T-helper 1 cell (primary cell): ENCODE measurements at places on chromosomes 2 and 18.

DNA sequence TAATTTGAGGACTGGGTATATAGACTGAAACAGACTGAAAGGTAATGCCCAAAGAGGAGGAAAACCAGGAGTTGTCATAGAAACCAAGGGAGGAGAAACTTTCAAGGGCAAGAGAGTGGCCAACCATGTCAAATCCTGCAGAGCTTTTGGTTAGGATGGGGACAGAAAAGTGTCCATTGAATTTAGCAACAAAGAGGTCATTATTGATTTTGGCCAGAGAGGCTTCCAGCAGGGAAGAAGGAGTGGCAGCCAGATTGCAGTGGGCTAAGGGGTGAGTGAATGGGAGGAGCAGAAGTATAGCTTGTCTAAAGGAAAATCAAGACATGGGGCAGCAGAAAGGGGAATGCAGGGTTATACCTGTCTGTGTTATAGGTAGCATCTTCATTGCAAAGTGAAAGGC, 194.0 kb downstream of the CAMKMT start:
- no peak for DNase-seq

- DNase-seq, result no peak
Observed at GRCh38 chr2:221467610-221468009, 104.5 kb downstream of the EPHA4 start.

DNA sequence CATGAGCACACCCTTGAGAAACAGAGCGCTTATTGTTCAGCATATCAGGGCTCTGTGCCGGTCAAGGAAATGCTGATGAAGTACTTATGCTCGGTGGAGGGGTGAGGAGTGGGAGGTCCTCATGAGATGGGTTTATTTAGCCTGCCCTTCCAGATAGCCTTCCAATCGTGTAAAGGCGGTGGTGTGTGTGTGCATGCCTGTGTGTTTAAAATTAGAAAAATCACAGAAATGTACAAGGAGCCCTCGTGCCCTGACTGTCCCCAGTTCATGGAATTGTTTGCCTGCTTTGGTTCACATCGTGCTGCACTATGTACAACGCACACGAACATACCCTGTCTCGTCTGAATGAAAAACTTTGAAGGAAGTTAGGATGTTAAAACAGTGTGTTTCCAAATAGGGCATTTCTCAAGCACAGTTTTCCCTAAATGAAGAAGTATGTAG, 158.6 kb downstream of the AQP4 start:
- DNase-seq, result no peak

- no peak for DNase-seq
Observed at GRCh38 chr2:42801381-42801780, 9.0 kb upstream of the HAAO start.

- no peak for DNase-seq
Observed at GRCh38 chr18:48418539-48419276, 9.5 kb upstream of the ZBTB7C start.

- DNase-seq, result peak; percentile 29
Observed at GRCh38 chr2:203718087-203718486, 11.6 kb downstream of the CD28 start.

GRCh38 chr2:206984206-206984605, 44.9 kb downstream of the CPO start:
- no peak for DNase-seq

GRCh38 chr2:230153390-230153976, 66.3 kb downstream of the SP110 start:
- no peak for DNase-seq

GRCh38 chr2:37340637-37341036, 3.8 kb upstream of the QPCT start:
- DNase-seq, result no peak

GRCh38 chr18:75083131-75083530, 125.8 kb downstream of the PTGR3 start:
- DNase-seq, result no peak

GRCh38 chr18:40921845-40922629, 1033.0 kb upstream of the PIK3C3 start:
- DNase-seq, result no peak

DNA sequence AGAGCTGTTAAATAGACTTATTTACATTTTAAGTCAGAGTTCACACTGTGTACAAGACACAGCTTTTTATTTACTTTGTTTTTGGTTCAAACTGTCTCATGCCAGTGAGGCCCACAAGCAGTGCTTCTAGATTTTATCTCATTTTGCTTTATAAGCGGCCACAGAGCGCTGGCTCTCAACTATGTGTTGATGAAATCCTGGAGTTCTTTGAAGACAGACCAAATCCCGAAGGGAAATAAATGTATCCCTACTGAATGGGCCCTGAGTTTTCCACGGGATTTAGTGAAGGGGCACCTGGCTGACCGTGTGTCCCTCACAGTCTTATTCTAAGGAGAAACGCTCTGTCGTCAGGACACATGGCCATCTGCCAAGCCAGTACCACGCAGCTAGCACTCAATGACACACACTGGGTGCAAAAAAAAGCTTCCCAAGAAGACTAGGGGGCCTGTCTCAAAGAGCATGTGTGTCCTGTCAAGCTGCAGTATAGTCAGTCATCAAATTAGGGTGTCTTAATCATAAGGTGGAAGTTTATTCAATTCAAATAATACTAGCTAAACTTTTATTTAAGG, 23.4 kb downstream of the LYPD1 start:
- DNase-seq, result no peak

- DNase-seq, result no peak
Observed at GRCh38 chr2:69201259-69201658, 185.8 kb downstream of the GFPT1 start.

GRCh38 chr2:186103276-186103675, 364.7 kb downstream of the FSIP2 start:
- DNase-seq, result no peak

DNA sequence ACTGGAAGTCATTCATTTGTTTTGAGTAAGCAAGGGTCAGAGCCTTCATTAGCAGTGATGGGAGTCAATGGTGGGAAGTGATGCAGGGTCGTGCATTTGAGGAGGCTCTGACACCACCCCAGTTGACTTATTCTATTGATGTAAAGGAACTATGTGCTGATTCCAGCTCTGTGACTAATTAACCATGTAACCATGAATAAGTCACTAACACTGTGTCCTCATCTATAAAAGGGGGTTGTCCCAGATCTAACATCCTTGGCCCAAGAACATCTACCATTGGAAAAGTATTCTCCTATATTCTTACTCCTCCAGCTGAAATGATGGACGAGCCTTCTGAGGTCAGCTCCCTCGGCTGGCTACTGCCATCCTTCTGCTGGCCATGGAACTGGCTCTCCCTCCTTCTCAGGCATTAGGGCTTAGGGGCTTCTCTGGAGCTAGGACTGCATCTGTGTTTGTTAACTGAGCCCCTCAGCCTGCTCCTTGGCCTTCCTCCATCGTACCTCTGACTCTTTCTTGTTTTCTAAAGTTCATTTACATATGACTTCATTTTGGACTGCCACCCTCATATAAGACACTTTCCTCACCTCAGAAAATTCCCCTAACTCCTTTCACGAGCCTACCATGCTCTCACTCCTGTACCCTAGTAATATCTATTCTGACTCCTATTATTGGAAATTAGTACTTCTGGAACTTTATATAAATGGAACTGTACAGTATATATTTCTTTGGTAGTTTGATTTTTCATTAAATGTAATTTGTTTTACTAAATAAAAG, 115.5 kb downstream of the KCTD1 start:
- DNase-seq, result no peak

DNA sequence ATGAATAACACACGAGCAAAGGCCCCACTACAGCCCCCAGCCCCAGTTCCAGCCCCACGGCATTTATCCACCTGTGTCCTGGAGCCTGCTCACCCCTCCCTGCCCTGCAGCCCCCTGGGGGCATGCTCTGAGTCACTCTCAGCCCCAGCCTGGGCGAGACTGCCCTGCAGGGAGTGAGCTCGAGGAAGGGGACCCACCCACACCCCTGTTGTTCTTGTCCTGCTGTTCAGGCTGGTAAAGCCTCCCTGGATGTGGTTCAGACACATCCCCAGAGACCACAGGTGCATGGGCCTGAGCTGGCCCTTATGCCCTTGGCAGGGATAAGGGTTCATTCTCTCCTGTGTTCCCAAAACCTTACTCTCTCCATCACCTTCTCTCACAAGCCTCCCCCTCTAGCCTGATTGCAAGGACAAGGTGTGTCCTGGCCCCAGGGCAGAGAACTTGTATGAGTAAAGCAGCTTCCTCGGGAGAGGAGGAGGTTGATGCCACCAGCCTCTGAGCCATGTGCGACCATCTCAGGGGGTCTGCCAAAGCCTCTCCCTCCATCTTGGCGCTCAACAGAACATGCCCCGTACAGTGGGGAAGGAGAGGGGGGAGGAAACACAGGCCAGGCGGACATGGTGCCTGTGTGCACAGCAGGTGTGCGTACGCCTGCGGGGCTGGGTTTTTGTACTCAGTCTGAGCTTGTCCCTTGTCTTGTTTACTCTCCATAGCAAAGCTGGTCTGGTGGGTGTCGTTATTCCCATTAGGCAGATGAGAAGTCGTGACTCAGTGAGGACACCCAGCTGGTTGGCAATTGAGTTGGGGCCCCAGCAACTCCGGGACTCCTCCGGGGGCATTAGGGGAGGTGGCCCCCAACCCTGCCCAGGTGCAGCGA, 64.4 kb downstream of the CIB4 start:
- DNase-seq, result no peak

DNA sequence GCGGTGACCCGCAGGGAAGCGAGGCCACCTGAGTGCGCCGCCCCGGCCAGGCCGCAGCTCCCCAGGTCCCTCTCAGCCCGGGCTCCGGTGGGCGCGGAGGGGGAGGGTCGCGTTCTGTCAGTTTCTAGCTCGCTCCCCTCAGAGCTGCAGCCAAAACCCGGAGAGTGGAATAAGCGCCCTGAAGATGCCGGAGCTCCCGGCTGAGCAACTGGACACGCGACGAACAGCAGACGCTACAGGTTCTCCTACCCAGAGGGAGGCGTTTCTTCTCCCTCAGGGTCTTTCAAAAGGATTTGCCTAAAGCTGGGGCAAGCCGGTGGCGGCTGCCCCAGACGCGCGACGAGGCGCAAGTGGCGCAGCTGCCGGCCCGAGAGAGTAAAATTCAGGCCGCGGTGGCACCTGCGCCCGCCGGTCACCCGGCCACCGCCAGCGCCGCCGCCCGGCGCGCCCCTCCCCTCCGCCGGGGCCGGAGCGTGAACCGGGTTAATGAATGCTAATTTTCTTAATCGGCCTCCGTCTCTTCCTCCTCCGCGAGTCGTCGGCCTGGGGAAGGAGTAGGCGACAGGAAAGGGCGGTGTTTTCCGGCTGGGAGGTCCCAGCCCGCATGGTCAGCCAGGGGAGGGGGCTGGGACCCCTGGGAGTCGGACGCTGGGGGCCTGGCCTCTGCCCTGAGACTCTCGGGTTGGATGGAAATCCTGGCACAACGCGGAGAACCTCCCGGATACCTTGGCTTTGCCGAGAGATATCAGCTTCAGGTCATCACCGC, 845 bp upstream of the CDC42EP3 start:
- peak; percentile 50 for DNase-seq

GRCh38 chr2:40372283-40372985, 79.5 kb downstream of the SLC8A1 start:
- no peak for DNase-seq

DNA sequence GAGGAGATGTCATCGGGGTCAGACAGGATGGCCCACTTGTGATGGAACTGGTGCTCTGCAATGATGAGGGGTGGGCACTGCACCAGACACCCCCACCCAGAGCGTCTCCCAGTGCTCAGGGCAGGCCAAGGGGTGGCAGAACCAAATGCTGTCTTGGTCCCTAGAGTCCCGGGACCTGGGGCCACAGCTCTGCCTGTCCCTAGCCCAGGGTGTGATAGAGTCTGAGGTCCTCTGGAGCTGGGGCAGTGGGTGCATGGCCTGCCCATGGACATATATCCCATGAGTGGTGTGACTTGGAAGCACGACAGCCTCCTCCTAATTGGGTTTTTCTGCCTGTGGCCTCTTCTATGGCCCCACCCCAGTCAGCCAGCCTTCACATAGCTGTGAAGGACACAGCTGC, 6.7 kb upstream of the OTOF start:
- DNase-seq, result no peak

GRCh38 chr18:80231616-80232015, 15.7 kb downstream of the PARD6G start:
- no peak for DNase-seq

GRCh38 chr2:78541451-78542267, 483.8 kb upstream of the REG3G start:
- DNase-seq, result no peak

DNA sequence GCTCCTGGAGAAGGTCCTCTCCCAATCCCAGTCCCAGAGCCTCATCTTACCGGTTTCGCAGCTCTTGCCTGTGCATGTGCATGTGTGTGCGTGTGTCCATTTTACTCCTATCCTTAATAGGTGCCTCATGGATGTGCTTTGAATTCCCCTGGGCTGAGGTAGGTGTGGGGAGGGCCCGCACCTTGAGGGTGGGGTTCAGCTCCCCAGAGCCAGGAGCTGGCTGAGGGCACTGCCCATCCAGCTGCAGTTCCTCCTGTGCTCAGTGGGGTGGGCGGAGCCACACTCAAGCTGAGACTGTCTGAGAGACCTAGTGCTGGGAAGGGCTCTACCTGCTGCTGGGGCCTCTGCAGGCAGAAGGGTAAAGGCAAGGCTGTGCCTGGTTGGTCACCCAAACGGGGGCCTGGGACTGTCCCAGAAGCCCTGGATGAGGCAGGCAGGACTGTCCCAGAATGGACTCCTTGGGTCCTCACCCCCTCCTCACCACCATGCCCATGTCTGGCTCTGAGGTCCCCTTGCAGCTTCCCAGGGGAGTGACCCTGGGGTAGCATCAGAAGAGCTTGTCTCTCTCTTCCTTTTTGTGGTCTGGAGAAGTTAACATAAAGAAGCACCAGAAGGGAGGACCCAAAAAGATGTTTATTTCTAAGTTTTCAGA, 8.9 kb downstream of the GDF7 start:
- DNase-seq, result no peak

GRCh38 chr2:95030496-95030895, 5.0 kb downstream of the MAL start:
- DNase-seq, result no peak

- no peak for DNase-seq
Observed at GRCh38 chr2:207805566-207806226, 36.0 kb upstream of the FZD5 start.

- no peak for DNase-seq
Observed at GRCh38 chr18:25704494-25704893, 352.5 kb upstream of the ZNF521 start.

DNA sequence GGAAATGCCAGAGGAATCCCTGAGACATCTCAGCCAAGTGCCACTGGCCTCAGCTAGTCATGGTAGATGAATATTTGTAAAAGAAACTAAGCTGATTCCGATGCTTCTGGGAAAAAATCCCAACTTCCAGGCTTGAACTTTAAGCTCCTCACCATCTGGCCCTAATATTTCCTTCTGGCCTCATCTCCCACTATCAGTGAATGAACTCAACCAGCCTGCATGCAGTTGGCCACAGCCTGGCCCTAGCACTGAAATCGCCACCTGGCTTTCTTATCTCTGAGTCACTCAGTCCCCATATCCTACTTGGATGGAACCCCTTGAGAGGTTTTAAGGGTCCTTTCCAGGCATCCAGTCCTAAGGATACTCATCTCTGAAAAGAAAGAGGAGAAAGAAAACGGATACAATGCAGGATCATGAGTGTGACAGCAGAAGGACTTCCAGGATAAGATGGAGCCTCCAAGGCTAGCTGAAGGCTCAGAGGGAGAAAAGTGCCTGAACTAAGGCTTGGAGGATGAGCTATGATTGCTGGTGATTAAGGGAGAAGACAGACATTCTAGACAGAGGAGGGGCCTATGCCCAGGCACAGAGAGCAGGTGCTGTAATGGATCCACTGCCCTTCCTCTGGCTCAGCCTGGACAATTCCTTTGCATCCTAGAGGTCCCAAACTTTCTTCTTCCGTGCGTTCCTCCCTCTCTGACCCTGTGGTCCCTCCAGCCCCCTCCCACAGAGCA, 141.5 kb upstream of the MYCN start:
- DNase-seq, result no peak

GRCh38 chr2:234033885-234034284, 16.6 kb upstream of the SPP2 start:
- DNase-seq, result no peak
